ENCODE measurements at places on chromosomes 5 and 9.

DNA sequence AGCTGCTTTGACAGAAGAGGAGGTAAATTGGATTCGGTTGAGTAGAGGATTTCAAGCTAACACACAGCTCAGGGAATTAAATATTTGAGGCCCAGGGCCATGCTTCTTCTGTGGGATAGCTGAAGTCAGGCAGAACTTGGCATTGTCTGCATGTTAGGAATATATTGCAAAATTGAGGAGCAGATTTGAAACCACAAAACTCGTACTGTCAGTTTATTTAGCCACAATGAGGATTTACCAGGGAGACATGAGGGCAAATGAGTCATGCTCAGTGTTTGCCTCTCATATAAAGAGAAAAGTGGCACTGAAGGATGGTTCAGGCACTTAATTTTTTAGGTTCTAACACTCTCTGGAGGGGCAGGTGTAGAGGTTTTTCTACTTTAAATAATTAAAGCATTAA lies 83.0 kb upstream of the PRLR start:
- no peak for DNase-seq

- no peak for DNase-seq
Measured at GRCh38 chr9:35801328-35802128, 10.1 kb downstream of the NPR2 start.

GRCh38 chr5:57774439-57774838 lies 291.8 kb upstream of the ACTBL2 start:
- no peak for DNase-seq

- DNase-seq: no peak
Measured at GRCh38 chr9:134487066-134487710, 154.4 kb upstream of the COL5A1 start.

DNA sequence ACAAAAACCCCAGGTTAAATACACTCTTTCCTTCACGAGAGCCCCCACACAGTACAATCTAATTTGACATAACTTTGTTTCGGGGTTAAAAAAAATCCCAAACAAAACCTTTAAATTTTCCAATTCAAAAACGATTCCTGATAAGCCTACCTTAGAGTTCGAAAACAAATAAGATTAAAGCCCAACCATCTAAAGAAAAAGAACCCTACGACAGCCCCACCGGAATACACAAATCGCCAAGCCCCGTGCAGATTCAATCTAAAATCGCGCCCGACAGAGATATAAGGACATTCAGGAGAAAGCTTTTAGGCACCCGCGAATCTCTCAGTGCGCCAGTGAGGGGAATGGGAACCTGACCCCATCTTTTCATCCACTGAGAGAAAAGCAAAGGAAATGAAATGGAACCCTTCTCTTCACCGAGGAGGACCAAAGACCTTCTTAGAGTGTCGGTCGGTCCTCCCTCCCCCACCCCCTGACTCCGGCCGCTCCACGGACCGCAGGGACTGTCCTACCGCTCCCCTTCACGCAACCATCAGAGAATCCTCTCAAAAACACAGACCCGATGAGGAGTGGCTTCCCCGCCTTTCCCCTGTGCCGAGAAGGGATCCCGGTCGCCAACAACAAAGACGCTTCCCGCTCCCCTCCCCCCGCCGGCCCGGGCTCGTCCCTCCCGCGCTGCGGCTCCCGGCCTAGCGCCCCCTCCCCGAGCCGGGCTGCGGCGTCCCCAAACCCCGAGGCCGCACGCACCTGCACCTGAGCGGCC lies 925 bp downstream of the ABHD17B start:
- peak; percentile 44 for DNase-seq

GRCh38 chr9:121059998-121060636 lies 10.0 kb upstream of the C5 start:
- DNase-seq: peak; percentile 77

DNA sequence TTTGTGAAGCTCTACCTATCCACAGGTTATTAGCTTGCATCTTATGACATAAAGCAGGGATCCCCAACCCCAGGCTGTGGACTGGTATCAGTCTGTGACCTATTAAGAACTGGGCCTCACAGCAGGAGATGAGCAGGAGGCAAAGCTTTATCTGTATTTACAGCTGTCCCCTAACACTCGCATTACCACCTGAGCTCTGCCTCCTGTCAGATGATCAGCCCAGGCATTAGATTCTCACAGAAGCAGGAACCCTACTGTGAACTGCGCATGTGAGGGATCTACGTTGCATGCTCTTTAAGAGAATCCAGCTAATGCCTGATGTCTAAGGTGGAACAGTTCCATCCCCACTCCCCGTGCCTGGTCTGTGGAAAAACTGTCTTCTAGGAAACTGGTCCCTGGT lies 19.7 kb downstream of the FBXW11 start:
- no peak for DNase-seq

- no peak for DNase-seq
Measured at GRCh38 chr5:37792975-37793631, 46.7 kb downstream of the GDNF start.

DNA sequence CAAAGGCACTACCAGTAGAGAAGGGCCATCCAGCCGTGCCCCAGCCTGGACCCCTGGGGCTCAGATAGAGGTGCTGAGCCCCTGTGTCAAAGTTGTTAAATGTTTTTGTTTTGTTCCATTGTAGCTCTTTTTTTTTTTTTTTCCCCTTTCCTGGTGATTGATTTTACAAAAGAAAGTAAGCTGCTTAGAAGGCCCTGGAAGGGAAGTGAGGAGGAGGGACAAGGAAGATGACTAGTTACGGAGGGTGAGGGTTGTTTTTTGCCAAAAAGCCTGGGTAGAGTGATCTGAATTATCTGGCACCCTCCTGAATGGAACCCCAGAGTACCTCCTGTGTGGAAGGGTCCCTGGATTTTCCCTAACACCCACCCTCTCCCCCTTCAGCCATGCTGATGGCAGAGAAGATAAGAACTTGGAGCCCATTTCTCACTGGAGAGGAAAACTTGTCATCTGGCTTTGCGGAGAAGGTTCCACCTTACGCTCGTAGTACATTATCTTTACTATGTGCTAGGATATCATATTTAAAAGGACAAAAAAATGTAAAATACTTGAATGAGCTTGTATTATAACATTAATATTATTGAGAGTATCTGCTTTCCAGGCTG lies 33.4 kb downstream of the FAXDC2 start:
- DNase-seq: no peak
